H4 (cell line): ENCODE measurements at places on chromosomes 1 and 21.
A peak's percentile ranks its signal among the peaks of the same experiment; 100 is the strongest.

DNA sequence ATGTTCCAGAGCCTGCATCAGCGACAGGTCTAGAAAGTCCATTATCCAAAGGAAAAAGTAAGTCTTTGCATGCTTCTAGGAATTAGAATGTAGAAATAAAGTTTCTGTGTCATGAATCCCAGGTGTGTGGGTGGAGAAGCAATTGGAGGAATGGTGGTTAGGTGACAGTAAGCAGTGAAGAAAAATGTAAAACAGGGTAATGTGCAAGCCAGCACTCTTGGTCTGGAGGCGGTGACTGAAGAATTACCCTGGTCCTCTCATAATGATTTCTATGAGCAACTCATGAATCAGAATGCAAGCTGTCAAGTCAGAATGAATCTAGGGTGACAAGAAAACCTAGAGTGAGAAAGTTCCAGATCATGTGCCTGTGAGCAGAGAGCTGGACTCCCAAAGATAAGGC, 33.6 kb downstream of the PLPPR4 start:
- no peak for DNase-seq

- DNase-seq, result no peak
Observed at GRCh38 chr1:102529446-102529845, 532.7 kb upstream of the OLFM3 start.

GRCh38 chr21:42026082-42026435, 15.9 kb upstream of the ZBTB21 start:
- no peak for DNase-seq

- no peak for DNase-seq
Observed at GRCh38 chr21:37257511-37257966, 9.6 kb downstream of the VPS26C start.

- no peak for DNase-seq
Observed at GRCh38 chr1:185438936-185439335, 121.9 kb upstream of the IVNS1ABP start.

DNA sequence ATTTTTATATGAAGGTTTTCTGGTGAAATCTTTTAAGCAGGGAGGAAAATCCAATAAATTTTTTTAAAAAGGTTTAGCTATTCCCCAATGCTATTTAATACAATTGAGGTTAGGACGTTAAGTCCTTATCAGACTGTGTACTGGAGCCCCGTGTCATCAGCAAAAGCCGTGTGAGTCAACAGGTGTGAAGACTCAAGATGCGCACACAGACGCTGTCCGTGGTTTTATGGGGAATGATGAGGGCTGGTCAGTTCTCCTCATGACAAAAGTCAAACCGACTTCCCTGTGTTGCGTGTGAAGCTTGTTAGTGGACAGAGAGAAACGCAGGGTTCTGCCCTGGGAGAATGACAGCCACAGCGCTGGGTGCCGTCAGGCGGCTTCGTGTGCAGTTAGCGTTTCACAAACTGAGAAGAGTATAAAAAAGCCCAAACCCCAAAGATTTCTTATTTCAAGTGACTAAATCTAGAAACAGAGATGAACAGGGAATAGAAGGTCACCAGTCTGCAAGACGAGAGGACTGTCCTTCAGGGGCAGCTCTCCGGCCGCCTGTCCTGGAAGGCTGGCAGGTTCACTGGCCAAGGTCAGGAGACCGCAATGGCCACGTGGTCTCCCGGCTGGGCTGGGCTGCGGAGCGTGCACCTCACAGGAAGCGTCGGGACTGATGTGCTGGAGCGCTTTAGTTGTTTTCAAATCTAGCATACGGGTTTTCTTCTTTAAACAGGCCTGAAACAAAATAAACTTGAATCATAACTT, 22.4 kb downstream of the PTTG1IP start:
- DNase-seq, result no peak

DNA sequence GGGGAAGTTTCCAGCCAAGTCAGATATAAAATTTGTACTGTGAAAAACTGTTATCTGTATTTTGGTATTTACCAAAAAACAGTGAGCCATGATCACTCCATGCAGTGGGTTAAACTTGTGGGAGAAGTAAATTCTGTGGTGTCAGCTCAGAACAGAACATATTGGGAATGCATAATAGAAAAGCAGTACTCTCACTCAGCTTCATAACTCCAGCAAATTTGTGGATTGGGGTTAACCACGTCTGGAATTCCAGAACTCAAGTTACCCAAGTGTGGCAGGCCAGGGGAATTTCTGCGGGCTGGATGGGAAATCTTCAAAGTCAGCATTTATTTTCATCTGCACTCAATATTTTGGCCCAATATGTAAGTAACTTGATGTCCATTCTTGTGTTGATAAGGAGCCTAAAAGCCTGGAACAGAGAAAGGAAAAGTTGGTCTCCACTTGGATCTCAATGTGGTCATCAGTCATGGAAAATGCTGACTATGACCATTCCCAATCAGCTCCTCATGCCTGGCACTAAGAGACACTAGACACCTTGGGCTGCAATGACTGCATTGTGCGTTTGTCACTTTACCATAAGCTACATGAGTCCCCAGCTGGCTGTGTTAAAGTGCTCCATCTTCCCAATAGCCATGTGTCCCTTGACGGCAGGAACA, 39.1 kb upstream of the ENAH start:
- DNase-seq, result peak; percentile 86

DNA sequence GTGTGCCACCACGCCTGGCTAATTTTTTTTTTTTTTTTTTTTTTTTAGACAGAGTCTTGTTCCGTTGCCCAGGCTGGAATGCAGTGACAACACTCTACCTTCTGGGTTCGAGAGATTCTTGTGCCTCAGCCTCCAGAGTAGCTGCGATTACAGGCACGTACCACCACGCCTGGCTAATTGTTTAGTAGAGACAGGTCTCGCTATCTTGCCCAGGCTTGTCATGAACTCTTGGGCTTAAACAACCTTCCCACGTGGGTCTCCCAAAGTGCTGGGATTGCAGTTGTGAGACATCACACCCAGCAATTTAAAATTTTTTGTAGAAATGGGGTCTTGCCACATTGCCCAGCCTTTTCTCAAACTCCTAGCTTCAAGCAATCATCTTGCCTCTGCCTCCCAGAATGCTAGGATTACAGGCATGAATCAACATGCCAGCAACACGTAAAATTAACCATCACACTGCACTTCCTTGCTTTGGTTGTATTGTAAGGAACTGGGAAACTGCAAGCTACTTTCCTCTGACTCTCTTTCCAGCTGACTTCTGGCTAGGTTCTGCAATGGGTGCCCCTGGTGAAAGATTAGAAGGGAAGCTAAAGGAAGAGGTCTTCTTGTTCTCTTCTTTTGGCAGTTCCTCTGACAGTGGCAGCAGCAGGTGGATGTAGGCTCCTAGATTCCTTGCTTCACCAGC, 13.9 kb upstream of the IL6R start:
- DNase-seq, result no peak

DNA sequence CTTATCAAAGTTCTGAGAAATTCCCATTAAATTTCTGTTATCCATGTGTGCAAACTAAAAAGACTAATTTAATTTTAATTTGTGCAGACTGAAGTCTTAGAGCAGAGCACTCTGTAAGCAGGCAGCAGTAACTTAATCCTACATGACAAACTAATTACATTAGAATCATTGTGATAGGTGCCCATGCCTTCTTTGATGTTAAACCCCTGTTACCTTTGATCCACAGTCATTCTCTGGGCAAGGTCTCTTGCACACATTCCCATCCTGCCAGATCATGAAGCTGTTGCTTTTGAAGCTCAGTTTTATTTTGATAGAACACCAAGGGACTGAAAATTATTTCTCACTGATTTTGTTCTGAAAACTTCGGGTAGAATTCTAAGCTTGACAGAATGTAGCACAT, 77.2 kb downstream of the BCAR3 start:
- no peak for DNase-seq

GRCh38 chr1:112513112-112513870, 4.5 kb downstream of the WNT2B start:
- DNase-seq, result peak; percentile 76

- DNase-seq, result no peak
Observed at GRCh38 chr1:239606850-239607400, 220.6 kb downstream of the CHRM3 start.

- no peak for DNase-seq
Observed at GRCh38 chr1:20210736-20211460, 24.6 kb upstream of the PLA2G2C start.

- DNase-seq, result no peak
Observed at GRCh38 chr1:203178083-203178482, 2.5 kb upstream of the MYBPH start.

GRCh38 chr1:233816348-233816747, 88.1 kb upstream of the SLC35F3 start:
- no peak for DNase-seq

GRCh38 chr1:57839067-57839466, 415.2 kb upstream of the DAB1 start:
- DNase-seq, result no peak

GRCh38 chr1:109185990-109186732, 27.6 kb upstream of the SARS1 start:
- no peak for DNase-seq

DNA sequence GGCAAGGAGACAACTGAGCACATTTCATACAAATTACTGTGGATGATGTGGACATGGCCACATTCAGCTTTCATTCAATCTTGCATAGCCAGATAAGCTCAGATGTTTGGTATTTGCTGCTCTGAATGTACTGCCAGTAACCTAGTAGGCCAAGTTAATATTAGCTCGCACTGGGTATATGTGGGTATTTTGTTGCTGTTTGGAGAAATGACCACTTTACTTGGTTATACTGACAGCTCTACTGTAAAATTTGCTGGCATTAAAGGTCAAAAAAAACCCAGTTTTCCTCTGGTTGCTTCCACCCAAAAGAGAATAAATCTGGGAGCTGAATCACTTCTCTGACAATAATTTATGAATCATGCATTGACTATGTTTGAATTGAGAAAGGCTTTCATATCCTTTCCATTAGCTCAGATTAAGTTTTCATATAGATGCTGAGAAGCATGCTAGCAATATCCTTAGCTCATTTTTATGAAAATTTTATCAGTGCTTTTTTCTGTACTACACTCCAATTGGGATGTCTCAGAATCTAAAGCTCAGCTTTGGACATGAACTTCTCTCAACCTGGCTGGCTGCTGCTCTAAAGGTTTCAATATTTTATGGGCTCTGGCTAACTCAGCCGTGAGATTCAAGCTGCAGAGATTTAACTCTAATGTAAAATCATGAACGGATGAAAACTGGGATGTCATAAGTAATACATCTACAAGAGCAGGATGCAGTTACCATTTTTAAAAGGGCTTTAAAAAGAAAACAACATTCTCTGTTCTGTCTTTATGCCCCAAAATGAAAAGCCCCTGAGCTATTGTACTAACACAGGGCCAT, 330.0 kb downstream of the BARHL2 start:
- DNase-seq, result no peak

- no peak for DNase-seq
Observed at GRCh38 chr21:14551741-14552140, 5.6 kb upstream of the SAMSN1 start.

DNA sequence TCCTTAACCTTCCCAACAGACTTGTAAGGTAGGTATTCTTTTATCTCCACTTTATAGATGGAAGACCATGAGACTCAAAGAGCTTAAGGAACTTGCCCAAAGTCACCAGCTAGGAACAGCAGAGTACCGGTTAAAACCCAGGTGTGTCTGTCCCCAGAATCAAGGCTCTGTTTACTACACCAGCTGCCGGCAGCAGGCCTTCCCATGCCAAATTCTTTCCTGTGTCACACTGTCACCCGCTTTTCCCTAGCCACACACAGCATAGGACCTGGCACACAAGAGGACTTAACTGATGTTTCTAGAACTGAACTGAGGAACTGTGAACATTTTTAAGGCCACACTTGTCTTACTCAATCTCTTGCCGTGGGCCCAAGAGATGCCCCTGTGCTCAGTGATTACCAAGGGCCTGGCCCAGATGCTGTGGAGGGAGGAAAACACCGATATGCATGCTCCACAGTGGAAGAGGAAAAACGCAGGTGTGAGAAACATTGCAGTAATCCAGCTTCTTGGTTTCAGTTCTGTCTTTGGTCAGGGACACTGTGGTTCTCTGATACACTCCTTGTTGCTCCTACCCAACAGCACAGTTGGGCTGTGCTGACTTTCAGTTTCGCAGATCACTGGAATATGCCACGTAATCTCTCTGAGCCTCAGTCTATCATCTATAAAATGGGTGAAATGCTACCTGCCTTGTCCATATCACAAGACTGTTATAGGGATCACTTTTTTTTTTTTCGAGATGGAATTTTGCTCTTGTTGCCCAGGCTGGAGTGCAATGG, 13.9 kb upstream of the LY9 start:
- DNase-seq, result no peak
